Heart right ventricle (tissue), 16 donors: ENCODE measurements at places on chromosomes 7 and 10. TPM values are rescaled to one million over a fixed set of nuclear protein-coding genes. Genes with fewer than 3 reads are reported as not detected.

GRCh38 chr10:84549368-84550165, 221.2 kb downstream of the CCSER2 start:
- DNase-seq, result no peak

RTKN2 gene
- 0.14 TPM for total RNA-seq

DNA sequence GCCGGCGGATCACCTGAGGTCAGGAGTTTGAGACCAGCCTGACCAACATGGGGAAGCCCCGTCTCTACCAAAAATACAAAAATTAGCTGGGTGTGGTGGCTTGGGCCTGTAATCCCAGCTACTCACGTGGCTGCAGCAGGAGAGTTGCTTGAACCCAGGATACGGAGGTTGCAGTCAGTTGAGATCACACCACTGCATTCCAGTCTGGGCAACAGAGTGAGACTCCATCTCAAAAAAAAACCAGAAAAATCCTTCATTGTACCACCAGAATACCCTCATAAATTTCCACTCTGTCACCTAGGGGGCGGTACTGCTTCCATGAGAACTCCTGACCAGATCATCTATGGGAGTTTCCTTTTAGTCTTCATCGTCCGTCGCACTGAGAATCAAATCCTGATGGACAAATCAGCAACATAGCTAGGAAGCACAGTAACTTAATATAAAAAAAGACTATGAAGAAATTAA, 225.8 kb upstream of the KLF14 start:
- no peak for DNase-seq

- no peak for DNase-seq
These were observed 11.0 kb downstream of the MYOF start for GRCh38 chr10:93471110-93471651.

ARHGEF5 gene
- total RNA-seq, result 1.2 TPM

GRCh38 chr7:15292138-15292537, 269.7 kb downstream of the AGMO start:
- DNase-seq, result no peak

SFRP4 gene
- total RNA-seq, result 2.5 TPM

BICC1 gene
- total RNA-seq, result 5.0 TPM

CALCR gene
- total RNA-seq, result not detected

DNA sequence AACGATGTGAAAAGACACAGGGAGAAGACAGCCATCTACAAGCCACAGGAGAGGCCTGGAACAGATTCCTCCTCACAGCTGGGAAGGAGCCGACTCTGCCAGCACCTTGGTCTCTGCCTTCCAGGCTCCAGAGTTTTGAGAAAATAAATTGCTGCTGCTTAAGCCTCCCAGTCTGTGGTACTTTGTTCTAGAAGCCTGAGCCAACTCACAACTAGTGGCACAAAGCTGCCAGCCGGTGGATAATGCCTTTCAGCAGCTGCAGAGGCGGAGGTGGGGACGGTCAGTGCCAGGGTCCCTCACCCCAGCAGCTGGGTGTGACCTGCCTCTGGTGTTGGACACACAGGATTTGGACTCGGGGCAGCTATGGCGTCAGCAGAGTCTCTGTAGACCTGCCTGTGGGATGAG, 255.4 kb upstream of the PITRM1 start:
- peak; percentile 39 for DNase-seq

NODAL gene
- total RNA-seq, result not detected

GRCh38 chr7:114293289-114294012, 121.2 kb upstream of the FOXP2 start:
- DNase-seq, result no peak

GRCh38 chr7:158446706-158447105, 140.9 kb downstream of the PTPRN2 start:
- DNase-seq, result no peak

IQCE gene
- 9.4 TPM for total RNA-seq

GRCh38 chr10:5561704-5562645, 37.2 kb downstream of the CALML3 start:
- no peak for DNase-seq

C10orf71 gene
- 198 TPM for total RNA-seq

TSPAN12 gene
- 64.4 TPM for total RNA-seq

- DNase-seq, result no peak
These were observed 25.5 kb upstream of the INMT start for GRCh38 chr7:30726296-30727006.

DNA sequence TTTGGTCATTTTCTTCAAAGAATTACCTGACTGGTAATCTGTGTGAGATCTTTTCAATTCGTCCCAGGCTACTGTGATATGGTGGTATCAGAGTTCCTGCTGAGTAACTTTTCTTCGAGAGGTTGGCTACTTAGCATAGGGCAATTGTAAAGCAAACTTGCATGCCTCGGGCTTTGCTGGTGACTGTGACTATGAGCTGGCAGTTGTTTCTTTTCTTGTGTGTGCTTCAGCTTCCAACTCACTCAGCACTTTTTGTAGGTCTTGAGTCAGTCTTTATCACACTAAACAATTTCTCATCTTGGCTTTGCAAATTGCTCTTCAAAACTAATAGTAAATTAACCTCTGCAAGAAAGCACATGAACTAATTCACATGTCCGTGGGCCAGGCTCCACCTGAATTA, 44.3 kb downstream of the PRR15 start:
- DNase-seq, result no peak

GRCh38 chr7:110835849-110836248, 255.1 kb upstream of the LRRN3 start:
- DNase-seq, result no peak

CD36 gene
- total RNA-seq, result 1,156 TPM

GRCh38 chr7:55120501-55121198, 101.8 kb downstream of the EGFR start:
- peak; percentile 64 for DNase-seq

- peak; percentile 50 for DNase-seq
These were observed at the start of gene LOXL4 for GRCh38 chr10:98267894-98268693. TSS of gene LOXL4 (minus strand) at chr10:98268194. CDS start at chr10:98263019, 5,175 bp downstream.

DNA sequence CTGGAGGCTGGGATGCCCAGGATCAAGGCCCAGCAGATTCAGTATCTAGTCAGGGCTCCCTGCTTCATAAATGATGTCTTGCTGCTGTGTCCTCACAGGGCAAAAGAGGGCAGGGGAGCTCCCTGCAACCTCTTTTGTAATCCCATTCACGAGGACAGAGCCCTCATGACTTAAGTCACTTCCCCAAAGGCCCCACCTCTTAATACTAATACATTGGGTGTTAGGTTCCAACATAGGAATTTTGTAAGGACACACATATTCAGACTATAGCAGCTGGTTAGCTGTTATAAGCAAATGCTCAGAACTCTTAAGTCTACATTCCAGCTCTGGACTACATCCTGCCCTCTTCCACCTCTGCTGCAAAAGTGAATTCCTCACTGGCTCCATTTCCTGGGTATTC, 63.0 kb downstream of the VOPP1 start:
- no peak for DNase-seq

DNA sequence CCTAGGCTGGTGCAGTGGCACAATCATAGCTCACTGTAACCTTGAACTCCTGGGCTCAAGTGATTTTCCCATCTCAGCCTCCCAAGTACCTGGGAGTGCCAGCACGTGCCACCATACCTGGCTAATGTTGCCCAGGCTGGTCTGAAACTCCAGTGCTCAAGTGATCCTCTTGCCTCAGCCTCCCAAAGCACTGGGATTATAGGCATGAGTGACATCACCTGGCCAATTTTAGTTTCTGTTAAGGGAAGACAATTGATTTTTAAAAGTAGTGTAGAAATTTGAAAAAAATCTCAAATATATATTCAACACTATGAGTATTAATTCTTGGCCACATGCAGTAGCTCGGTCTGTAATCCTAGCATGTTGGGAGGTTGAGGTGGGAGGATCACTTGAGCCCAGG, 121.9 kb upstream of the RHEB start:
- no peak for DNase-seq

GRCh38 chr10:98539578-98539977, 92.8 kb upstream of the HPS1 start:
- DNase-seq, result no peak

DNA sequence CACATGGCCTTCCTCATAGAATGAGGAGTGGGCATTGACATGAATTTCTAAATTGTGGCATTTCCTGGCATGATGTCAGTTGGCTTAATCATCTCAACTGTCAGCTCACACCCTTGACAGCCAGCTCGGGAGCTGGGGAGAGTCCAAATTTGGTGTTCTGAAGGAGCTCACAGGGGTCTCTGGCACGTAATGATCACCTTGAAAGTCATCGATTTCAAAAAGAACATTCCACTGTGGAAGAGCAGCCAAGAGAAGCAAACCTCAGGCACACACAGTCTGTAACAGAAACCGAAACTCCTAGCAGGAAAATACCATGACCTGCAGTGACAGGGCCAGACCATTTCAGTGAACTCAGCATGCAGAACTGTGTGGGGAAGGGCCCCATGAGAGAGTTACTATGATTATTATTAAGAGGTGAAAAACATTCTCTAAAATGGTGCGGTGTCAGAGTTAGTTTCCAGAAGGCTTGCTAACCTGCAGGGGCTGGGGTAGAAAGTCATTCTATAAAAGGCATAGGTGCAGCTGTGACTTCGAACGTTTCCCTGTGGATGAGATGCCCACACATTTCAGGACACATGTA, 26.4 kb upstream of the KLF6 start:
- peak; percentile 54 for DNase-seq

DNA sequence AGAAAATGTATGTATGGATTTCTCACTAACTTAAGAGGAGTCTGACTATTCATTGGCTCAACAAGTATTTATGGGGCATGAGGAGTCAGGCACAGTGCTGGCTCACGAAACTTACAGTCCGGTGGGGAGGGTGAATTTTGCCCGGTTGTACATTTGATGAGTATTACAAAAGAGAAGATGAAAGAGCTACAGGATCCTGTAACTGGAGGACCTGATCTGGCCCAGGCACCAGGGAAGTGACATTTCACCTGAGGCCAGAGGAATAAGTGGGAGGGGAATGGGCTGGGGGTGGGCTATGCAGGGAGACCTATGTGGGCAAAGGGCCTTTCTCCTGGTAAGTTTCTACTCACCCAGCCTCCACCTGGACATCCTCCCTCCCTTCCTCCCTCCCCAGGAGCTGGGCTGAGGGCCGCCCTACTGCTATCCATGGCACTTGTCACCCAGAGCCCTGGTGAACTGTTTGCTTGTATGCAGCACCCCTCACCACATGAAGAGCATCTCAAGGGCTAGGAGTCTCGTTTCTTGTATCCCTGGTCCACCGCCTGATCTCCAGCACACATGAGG, 101.1 kb upstream of the ZNF438 start:
- no peak for DNase-seq

DNA sequence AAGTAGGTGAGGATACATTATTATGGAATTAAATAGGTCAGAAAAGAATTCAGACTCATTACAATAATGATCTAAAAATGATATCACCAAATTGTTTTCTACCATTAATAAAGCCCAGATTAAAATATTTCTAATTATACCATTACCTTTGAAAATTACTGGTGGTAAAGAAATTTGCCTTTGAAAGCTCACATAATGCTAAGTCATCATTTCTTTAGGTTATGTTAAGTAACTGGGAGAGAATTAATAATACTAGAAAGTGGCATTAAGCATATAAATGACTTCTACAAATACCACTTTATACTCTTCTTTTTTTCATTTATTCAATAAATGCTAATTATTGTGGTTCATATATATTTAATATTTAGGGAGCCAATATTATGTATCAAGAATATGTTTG, 641.2 kb upstream of the LRRTM3 start:
- no peak for DNase-seq

CHRM2 gene
- 99.5 TPM for total RNA-seq

DNA sequence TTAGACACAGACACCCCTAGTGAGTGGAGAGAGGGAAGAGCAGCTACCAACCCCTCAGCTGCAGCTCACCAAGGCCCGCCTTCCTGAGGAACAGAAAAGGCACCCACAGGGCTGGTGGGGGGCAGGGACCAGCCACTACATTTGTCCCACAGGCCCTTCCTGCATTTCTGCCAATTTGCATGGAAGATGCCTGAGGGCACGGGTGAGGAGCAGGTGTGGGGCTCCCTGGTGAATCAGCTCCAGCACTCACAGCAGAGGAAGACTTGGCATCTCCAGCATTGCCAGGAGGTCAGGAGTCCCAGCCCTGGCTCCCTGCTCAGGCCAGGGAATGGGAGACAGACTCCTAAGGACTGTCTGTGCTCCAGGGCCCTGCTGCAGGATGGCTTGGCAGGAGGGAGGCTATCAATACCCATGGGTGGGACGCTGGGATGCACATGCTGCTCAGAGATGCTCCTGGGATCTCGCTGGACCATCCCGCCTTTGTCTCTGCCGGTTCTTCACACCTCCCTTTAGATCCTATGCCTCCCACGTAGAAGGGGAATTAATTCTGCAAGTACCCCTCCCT, 109.7 kb downstream of the SLIT1 start:
- DNase-seq, result no peak

DNA sequence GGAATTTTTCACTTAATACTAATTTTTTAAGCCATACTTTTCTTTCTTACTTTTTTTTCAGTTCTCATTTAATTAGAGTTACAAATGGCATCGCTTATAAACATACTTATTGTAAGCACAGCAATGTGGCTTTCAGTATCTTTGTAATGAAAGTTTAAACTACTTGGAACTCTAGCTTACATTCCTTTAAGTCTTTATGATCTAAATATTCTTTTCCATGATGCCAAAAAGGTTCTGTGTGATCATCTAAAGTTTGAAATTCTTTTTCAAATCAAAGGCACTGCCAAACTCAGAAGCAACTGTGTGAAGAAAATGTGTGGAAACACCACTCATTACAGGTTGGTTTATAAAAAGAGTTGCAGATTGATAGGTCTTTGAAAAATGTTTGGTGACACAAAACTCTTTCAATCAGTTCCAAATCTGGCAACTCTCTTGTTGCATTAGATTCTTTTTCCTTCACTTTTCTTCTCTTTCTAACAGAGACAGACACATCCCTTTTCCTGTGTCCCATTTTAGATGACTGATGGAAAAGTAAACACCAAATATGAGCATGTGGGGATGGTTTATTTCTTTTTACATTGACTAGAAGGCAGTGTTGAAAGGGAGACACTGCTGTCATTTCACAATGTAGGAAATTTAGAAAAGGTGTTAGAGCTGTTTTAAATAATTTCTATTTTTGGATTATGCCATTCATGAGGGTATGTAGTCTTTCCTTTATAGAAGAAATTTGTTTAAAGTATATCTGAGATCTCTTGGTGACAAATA, 392.3 kb downstream of the SUGCT start:
- DNase-seq, result no peak

EXOC4 gene
- 40.9 TPM for total RNA-seq

DDX50 gene
- 19.0 TPM for total RNA-seq

- DNase-seq, result no peak
These were observed 103.9 kb downstream of the IDE start for GRCh38 chr10:92470026-92470425.

DNA sequence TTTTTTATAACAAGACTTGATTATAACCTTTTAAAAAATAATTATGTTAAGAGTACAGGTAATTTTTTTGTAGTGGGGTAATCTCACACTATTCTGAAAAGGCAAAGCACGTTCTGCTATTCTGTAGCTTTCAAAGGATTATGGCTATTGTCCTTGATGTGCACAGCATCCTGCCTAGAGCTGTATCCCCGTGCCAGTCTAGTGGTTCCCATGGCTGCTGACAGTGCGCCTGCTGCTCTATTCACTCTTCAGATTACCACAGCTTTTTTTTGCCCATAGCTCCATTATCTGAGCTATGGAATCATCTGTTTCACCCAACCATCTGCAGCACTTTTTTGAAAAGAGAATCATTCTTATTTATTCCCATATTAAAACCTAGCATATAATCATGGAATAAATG, 723.4 kb downstream of the PHTF2 start:
- no peak for DNase-seq

GRCh38 chr7:118586248-118586647, 361.7 kb downstream of the ANKRD7 start:
- DNase-seq, result no peak

- DNase-seq, result peak; percentile 14
These were observed 28.1 kb upstream of the PLXDC2 start for GRCh38 chr10:19788075-19788686.

NPY gene
- total RNA-seq, result not detected

- DNase-seq, result no peak
These were observed 17.2 kb downstream of the STAMBPL1 start for GRCh38 chr10:88896994-88897853.
